ENCODE measurements at places on chromosomes 5 and 9.
A peak's percentile ranks its signal among the peaks of the same experiment; 100 is the strongest.

- no peak for DNase-seq
Measured at GRCh38 chr5:122304471-122305215, 7.4 kb upstream of the SNCAIP start.

DNA sequence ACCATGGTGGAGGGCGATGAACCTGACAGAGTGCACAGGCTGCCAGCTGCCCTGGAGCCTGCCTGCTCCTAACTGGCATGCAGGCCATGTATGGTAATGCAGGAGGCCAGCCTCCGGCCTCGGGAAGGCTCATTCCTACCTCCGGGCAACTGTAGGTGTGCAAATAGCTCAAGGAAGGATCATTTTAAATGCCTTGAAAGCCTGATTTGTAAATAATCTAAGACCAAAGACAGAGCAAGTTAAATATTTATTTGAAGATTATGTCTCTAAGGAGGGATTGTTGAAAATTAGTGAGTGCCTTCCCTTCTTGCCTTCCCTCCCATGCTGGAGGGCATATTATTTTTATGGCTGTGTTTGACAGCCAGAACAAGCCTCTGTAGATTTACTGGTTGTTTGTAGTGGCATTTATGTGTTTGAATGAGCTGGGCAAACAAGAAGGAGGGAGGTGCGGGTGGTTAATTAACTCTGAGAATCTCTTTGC lies 285.7 kb upstream of the TUT7 start:
- no peak for DNase-seq

- no peak for DNase-seq
Measured at GRCh38 chr5:73388306-73388684, 60.3 kb downstream of the FOXD1 start.

GRCh38 chr9:14314929-14315874 lies 1.3 kb upstream of the NFIB start:
- DNase-seq, result peak; percentile 62

DNA sequence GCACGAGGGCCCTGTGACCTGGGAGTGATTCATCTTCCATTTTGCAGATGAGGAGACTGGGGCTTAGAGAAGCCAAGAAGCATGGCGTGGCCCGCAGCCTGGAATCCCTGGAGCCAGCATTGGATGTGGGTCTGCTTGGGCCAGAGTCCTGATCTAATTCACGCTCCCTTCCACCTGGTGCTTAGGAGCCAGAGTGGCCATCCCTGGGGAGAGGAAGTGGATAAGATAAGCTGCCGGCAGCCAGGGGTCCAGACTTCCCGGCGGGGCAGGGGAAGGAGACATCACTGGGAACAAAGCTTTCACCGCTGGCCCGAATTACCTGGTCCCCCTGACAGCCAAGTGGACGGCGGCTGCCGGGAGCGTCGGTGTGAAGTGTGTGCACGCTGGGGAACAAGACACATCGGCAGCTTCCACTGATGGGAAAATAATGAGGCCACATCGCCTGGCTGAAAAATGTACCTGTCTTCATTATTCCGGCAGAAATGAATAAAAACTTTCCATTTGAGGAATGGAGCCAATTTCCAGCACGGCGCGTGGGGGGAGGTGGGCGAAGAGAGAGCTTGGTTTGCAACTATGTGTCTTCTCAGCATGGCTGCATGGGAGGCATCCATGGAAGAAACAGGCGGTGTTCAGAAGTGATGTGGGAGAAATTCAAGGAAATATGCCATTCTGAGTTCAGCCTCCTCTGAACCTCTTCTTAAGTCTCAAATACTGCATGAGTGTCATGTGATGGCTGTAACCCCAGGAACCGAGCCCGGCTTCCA lies 78.5 kb downstream of the OLFM1 start:
- DNase-seq, result no peak

DNA sequence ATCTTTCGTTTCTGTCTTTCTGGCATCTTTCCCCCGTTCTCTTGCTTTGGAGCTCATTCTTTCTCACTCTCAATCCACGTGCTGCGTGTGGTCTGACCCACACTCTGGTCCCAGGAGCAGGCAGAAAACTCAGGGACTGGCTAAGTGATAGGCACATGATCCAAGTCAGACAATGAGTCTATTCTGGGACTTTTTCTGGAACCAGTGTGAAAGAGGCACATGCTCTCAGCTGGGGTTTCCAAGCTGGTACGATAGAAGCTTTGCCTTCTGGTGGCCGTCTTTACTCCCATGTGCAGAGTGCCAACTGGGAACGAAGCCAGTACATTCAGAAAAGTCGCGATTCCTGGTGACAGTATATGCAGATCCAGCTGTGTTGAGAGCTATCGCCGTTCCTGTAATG lies 94.4 kb downstream of the PDZD2 start:
- DNase-seq, result no peak

DNA sequence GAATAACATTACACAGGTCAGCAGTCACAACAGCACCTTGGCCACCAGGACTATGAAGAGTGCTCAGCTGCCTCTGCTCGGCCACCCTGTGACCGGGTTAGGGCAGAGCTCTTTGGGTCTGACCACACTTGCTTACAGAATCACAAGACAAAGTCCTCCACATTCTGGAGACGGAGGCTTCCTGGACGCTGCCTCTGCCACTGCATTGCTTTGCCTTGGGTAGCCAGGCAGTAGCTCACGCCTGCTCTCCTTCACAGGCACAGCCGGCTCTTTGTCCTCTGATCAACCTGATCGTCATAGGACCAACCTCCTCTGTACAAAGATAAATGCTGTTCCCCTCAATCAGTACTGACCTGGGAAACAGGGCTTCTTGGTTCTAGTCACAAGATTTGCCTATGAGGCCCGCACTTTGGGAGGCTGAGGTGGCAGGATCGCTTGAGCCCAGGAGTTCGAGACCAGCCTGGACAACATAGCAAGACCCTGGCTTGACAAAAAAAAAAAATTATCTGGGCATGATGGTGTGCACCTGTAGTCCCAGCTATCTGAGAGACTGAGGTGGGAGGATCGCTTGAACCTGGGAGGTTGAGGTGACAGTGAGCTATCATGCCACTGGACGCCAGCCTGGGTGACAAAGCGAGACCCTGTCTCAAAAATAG lies 128.4 kb upstream of the IER5L start:
- DNase-seq, result no peak
